ENCODE measurements at places on chromosomes 4 and X.

DNA sequence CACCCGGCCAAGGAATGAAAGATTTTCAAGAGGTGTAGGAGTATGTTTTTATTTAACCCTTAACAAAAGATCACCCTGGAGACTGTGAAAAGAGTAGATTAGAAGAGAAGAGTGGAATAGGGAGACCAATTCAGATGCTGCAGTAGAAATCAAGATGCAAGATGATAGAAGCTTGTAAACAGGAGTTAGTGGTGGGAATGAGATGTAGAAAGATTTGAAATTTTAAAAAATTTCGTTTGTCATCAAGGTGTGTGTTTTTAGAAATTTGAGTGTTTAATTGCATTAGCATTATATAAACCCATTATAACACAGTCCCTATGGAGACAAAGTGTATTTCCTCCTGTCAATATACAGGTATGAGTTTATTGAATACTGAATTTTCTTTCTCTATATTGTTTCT is 42.1 kb upstream of the IL1RAPL2 start:
- DNase-seq: no peak

- DNase-seq: no peak
Measured at GRCh38 chr4:38125816-38126215, 165.6 kb downstream of the PTTG2 start.

DNA sequence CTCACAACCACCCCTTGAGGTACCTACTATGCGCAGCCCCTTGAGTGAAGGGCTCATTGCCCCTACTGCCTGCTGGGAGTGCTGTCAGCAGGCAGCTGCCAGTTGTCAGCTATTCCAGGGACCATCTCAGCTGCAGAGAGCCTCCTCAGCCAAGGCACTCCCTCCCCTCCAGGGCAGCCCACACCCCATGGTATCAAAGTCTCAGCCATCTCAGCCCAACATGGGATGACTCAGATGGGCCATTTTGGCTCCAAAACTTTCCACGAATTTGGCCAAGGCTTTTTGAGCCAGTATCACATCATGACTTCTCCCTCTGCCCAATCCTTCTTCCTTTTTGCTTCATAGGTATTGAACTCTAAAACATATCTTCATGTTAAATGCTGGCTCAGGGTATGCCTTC is 61.4 kb upstream of the MAP3K15 start:
- DNase-seq: no peak

- no peak for DNase-seq
Measured at GRCh38 chrX:110698696-110699095, 96.9 kb downstream of the CHRDL1 start.

DNA sequence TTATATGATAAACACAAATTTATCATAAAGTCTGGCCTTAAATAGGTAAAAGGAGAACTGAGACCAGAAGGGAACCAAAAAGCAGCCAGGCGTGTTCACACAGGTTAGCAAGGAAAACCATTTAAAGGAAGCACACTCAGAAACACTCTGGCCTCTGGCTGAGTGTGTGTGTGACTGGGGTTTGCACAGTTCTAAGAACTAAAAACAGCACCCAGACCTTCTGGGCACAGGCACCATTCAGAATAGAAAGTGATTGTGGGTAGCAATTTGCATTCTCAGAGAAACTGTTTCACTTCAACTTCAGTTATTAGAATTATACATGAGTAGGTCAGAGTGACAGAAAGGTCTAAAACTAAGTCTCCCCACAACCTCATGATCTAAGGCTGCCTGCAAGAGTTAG is 10.0 kb downstream of the GPR82 start:
- DNase-seq: peak; percentile 26

All from CD4-positive, alpha-beta T cell treated with Interleukin-15 for 4 hours (primary cell).